ENCODE measurements at places on chromosomes 1 and 21. TPM values are rescaled to one million over a fixed set of nuclear protein-coding genes. Genes with fewer than 3 reads are reported as not detected.

LCE2B gene
- not detected for polyA plus RNA-seq

C8B gene
- polyA plus RNA-seq: not detected

TMEM200B gene
- polyA plus RNA-seq: not detected

DNASE2B gene
- not detected for polyA plus RNA-seq

CD1B gene
- polyA plus RNA-seq: not detected

CDA gene
- 0.59 TPM for polyA plus RNA-seq

CFAP57 gene
- 0.37 TPM for polyA plus RNA-seq

CDK18 gene
- polyA plus RNA-seq: not detected
